Activated CD4-positive, alpha-beta T cell treated with anti-CD3 and anti-CD28 coated beads for 36 hours (primary cell): ENCODE measurements at places on chromosomes 12 and 14.

DNA sequence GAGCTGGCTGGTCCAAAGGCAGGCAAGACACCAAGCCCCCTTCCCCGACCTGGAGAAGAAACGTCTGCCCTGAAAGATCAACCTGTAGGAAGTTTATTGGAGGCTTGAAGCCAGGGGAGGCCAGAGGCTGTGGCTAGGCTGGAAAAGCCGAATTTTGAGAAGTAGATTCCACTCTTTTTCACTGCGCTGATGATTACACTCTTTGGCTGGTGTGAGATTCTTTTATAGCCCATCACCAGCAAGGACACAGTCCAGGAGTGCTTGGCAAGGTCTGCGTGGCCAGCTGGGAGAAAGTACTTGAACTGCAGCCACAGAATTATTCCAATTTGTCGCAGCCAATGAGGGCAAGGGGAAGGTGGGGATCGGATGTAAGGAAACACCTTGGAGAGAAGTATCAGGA lies 45.0 kb downstream of the SYNE3 start:
- no peak for DNase-seq

DNA sequence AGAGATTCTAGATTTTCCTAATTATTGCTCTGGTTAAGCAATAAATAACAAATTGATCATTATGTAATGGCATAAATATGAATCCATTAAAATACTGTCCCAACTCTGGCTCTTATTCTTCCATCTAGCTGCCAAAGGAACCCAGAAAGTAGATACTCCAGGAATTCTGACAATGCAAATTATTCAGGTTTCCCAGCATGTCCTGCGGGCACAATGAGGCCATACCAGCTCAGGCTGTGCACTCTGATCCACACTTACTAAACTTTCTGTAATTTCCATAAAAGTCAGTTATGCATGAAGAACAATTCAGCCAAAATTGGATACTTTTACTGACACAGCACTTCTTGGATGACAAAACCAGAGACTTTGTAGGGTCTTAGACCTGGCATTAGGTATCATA lies 576.3 kb downstream of the KCNH5 start:
- no peak for DNase-seq

- DNase-seq, result no peak
These were observed 21.0 kb downstream of the BTG1 start for GRCh38 chr12:92124689-92125029.

DNA sequence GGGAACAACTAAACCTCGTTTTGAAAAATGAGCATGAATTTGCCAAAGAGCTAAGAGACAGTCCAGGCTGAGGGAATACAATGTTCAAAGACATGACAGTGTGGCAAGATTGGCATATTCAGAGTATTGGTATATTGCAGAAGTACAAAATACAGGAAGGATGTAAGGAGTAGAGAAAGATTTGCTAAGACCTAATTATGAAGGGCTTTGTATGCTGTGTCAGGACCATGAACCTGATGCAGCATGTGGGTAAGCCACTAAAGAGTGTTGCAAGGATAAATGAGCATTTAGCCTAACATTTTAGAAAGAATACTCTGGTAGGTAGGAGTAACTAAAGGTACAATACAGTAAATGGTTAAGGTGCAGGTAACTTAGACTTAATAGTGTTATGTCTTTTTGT lies 65.1 kb downstream of the KTN1 start:
- DNase-seq, result no peak

DNA sequence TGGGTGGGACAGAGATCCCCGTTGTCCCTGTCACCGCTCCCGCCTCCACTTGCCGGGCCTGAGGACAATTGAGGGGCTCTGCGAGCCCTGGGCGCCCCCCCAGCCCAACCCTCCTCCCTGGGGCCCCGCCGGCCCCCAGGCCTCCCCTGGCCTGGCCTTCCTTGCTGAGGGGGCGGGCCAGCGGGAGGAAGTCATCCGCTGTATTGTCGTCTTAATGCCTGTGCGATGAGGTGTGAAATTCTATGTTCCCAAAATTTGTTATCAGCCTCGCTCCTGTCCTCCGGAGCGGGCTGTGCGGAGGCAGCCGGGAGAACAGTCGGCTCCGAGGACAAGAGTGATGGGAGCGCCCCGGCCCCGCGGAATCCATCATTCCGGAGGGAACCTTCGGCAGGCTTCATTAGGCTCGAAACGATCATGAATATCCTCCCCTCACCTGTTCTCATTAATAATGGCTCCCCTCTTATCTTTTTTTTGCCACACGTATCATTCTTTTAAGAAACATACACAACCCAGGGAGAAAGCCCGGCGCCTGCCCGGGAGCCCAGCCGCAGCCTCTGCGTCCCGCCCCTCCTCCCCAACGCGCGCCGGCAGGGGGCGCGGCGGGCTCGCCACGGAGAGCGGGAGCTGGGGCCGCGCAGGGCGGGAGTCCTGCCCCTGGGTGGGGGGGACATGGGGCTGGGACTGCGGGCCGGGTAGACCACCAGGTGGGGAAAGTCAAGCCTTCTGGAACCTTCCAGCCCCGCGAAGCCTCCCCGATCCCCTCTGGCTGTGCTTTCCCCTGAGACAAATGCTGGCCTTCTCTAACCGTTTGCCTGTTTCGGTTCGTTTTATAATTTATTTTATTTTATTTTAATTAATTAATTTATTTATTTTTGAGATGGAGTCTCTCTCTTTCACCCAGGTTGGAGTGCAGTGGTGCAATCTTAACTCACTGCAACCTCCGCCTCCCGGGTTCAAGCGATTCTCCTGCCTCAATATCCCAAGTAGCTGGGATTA lies 17.1 kb upstream of the DLK1 start:
- DNase-seq, result peak; percentile 63

DNA sequence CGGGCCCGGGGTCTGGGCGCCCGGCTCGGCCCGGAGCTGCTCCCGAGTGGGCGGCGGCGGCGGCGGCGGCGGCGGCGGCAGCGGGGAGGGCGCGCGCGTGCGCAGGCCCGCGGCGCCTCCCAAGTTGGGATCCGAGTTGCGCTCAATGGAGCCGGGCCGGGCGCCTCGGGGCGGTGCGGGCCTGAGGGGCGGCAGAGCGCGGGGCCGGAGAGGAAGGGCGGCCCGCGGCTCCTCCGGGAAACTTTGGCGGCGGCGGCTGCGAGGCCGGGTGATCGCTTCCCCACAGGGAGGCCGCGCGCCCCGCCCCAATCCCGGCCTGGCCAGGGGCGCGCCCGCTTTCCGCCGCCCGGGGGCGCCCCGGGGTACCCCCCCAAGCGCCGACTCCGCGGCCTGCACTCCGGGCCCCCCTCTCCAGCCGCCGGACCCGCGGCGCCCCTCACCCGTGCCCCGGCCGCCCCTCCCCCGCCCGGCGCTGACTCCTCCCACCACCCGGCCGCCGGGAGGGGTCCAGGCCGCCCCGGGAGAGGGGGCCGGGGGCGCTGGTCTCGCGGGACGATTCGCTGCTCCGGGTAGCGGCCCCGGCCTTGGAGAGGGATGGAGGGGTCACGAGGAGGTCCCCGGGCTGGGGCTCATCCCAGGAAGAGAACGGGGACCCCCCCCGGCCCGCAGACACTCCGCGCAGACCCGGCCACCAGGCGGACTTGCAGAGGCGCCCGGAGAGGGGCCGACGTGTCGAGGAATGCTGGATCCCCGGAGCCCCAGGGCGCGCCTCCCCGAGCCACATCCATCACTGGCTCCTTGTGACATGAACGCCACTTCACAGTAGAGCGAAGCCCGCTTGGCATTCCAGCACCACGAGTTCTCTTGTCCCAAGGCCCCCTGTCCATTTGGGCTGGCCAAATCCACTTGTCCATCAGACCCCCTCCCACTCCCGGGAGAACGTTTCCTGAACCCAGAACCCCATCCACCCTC lies at the start of gene RILPL1:
Gene RILPL1 (minus strand): TSS at position 48 of the 972 bp plus-strand sequence. CDS start 237 bp downstream, outside the sequence.
- DNase-seq, result peak; percentile 63

GRCh38 chr12:22700106-22700505 lies 75.1 kb downstream of the ETNK1 start:
- DNase-seq, result no peak

DNA sequence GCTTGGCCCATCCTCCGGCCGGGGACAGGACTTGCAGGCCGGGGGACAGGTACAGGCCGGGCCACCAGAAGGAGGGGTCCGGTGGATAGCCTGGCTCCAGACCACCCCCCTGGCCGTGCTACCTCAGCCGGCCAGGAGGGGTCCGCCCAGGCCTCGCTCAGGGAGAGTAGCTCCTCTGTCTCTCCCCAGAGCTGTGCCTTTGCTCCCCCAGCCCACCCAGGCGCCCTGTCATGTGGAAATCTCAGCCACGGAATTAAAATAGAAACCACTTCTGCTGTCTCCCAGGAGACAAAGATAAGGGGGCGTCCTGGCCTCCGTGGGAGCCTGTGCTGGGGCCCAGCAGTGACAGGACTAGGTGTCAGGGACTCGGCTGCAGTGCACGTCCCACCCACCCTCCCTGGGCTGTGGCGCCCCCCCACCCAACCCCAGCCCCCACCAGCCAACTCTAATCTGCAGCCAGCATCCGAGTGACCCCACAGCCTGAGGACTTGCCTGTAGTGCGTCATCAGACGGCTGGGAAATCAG lies 3.3 kb upstream of the CRIP2 start:
- no peak for DNase-seq

DNA sequence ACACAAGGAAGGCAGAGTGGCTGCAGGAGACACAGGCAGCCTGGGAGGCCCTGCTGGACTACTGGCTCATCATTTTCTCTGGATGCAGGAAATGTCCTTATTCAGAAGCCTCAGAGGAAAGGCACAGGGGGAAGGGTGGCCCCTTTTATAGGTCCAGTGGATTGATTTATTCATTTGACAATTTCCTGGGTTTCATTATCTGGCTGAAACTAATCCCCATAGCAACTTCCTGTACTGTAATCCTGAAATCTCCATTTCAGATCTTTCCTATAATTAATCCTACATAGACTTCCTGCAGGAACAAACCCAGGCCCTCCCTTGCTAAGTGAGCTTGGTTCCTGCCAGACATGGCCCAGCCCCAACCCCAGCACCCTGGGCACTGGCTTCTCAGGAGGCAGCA lies 23.0 kb downstream of the KRT76 start:
- DNase-seq, result no peak

DNA sequence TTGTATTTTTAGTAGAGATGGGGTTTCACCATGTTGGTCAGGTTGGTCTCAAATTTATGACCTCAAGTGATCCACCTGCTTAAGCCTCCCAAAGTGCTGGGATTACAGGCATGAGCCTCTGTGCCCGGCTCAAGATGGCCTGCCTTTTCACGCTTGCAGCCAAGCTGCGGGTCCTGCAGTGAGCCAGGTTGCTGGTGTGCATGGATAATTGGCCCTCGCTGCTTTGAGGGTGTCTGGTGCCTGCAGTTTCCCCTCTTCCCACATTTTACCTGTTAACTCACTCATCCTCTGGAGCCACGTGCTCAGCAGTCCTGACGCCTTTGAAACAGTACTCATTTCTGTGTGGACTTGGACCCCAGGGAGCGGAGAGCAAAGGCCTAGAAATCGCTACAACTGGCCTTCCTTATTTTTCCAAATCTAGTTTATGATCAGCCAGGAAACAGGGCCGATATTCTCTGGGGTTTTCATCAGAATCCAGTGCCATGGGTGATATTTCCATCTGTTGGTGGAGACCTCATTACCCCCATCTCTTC lies 42.2 kb downstream of the TPCN1 start:
- no peak for DNase-seq

DNA sequence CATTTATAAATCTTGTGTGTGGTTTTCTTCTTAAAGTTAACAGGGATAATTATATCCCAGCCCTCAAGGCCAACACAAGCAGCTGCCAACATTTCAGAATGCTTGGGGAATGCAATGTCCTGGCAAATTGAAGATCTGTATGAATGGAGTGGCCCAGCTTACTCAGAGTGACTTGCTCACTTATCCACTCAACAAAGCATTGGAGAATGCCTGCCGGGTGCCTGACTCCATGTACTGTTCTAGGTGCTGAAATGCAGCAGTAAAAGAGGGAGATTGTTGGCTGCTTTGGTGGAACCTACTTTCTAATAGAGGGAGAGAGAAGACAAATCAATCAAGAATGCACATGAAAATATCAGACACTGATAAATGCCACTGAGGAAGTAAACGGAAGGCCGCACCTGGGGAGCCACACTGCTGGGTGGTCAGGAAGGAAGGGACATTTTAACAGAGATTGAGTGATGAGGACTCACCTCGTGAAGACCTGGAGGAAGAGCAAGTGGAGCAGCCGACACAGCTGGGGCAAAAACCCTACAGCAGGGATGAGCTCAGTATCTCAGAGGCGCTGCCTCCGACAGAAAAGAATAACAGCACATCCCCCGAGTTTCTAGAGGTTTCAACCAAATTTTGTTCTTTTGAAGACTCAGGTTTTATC lies 61.2 kb upstream of the VASH1 start:
- DNase-seq, result no peak
